ENCODE measurements at places on chromosomes 6 and 20.
A peak's percentile ranks its signal among the peaks of the same experiment; 100 is the strongest.

- DNase-seq: peak; percentile 69
Observed at GRCh38 chr6:100116411-100117194, 122.6 kb upstream of the MCHR2 start.

GRCh38 chr20:10404023-10404628, 29.9 kb downstream of the MKKS start:
- DNase-seq: no peak

DNA sequence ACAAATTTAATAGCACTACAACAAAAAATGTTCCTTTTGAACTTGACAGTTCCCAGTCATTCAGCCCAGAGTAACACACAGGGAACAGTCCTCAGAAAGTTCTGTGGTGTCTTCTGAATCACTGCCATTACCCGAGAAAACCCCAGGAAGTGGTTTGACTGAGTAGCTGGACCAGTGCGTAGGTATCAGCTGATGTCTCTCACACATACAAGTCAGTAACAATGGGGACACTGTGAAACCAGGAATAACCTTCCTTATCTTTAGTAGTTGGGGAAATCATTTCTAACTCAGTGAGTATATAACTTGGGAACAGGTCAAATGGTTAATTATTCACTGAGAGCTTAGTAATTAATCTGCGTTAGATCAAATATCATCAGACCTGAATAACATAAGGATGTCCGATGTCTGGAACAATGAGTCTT, 73.1 kb downstream of the HIVEP2 start:
- DNase-seq: no peak

DNA sequence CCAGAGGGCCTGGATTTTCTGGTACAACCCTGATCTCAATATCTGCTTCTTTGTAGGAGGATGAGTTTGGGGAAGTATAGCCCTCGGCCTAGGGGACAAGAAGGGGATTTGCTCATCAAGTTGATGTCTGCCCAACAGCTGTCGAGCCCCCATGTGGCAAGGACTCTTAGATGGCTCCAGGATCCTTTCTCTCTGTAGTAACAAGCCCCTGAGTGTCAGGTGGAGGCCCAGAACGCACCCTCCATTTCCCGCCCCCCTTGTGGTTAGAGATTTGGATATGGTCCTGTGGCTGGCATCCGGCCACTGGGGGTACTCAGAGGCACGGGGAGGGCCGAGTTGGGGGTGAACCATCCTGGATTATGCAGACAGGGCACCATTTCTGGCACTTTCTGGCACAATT, 50.1 kb downstream of the CTCFL start:
- no peak for DNase-seq

DNA sequence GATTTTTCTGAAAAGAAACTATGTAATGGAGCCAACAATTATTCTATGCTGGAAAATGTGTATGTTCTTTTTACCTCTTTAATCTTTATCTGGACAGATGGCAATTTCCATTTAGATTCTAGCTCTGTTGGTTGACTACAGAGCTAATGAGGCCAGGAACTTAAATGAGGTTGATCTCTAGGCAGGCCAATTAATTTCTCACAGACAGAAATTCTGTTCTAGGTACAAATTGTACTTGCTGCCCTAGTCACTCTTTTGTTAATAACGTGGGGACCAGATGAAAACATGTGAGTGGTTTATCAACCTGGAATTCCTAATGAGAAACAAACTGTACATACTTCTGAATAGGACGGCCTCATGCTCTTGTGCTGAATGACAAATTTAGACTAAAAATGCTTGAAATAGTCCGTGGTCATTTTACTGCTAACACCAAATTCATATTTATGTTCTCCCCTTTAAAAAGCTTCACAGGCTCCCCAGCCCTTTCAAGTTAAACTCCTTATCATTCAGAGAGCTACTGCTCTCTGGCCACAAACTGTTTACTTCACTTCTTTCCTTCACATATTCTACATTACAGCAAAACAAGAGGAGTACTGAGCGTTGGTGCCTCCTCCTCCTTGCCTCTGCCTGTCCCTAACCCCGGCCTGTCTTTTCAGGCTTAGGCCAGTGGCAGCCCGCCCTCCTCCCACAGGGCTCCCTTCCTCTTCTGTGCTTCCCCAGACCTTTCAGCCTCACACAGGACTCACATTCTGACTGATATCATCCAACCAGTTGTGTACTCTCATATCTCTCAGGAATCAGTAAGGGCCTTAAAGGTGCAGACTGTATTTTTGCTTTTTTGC, 41.4 kb downstream of the DTNBP1 start:
- DNase-seq: no peak

DNA sequence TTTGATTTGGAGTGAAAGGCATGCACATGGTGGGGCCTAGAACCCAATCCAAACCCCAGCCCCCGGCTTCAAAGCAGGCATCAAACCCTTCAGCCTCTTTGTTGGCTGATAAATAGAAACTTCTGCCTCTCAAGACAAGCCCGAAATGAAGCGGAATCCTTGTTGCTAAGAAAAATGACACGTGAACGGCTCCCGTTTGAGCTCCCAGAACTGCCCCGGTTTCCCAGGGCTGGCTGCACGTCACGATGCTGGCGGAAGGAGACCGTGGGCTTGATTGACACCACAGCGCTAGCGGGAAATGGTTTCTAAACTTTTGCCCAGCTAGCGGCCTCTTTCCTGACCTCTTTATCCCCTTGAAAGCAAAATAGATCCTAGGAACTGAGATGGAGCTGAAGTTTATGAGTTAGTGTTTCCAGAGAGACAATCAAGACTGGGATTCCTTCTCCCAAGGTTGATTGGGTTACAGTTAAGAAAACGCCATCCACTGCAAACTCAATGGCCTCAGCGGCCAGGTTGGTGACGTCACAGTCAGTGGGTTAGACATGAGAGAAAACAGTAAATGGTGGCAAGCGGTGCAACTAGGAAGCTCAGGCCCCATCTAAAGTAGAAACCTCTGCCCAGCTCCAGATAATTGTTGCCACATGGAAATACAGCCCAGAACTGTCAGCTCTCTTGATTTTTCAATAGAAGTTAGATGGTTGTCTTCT, 117.0 kb downstream of the ANKRD60 start:
- DNase-seq: no peak

DNA sequence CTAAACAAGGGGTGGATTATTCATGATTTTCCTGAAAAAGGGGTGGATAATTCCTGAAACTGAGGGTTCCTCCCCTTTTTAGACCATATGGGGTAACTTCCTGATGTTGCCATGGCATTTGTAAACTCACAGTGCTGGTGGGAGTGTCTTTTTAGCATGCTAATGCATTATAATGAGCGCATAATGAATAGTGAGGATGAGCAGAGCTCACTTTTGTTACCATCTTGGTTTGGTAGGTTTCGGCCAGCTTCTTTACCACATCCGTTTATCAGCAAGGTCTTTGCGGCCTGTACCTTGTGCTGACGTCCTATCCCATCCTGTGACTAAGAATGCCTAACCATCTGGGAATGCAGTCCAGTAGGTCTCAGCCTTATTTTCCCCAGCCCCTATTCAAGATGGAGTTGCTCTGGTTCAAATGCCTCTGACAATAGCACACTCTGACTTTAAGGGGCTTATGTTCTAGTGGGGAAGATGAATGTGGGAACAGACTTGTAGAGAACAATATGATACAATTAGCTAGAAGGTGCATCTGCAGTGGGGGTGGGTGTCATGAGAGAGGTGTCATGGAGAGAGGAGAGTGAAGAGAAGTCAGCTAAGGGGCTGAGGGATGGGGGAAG, 4.2 kb upstream of the GPR31 start:
- DNase-seq: no peak

- peak; percentile 85 for DNase-seq
Observed at GRCh38 chr6:26312501-26313397, 52.2 kb upstream of the BTN3A2 start.

DNA sequence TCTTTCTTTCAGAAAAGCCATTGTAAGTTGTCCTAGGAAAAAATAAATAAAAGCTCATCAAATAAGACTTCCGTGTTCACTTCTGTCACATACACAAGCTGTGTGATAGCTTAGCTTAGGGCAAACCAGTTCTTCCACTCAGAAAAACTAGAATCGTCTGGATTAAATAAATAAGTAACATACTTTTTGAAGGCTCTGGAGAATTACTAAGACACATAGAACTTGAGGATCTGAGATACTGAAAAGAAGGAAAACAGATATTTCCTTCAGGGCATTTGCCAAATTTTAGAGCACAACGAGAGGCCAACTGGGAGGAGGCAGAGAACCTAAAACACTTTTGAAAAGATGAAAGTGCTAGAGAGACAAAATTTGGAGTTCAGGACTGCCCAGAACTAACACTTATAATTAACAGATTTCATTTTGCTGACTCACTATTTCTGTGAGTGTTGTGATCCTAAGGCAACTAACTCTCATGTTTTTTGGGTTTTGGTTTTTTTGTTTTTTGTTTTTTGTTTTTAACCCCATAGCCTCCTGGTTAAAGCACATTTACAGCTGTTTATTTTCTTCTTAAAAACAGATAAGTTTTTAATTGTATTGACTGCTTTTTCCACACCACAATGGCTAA, 38.7 kb upstream of the THEMIS start:
- DNase-seq: no peak

DNA sequence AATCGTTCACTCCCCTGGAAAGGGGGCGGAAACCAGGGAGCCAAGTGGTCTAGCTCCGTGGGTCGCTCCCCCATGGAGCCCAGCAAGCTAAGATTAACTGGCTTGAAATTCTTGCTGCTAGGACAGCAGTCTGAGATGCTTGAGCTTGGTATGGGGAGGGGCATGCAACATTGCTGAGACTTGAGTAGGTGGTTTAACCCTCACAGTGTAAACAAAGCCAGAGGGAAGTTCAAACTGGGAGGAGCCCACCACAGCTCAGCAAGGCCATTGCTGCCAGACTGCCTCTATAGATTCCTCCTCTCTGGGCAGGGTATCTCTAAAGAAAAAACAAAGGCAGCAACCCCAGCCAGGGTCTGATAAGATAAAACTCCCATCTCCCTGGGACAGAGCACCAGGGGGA, 43.2 kb downstream of the COL21A1 start:
- no peak for DNase-seq

DNA sequence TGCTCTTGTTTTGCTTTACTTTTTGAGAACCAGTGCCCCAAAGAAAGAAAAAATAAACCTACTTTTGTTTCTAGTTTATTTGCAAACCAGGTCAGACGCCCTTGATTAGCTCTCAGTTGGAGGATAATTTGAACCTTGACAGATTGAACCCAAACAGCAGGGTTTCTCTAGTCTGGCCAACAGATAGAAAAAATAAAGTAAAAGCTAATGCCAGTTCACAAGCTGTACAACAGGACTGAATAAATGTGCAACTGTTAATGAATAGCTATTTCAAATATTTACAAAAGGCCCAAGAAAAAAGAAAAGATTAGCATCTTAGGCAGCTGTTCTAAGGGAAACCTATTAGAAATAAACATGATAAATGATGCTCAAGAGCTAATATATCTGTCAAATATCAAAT, 331.8 kb downstream of the CDKAL1 start:
- DNase-seq: no peak

GRCh38 chr6:33165581-33166258, 26.5 kb downstream of the COL11A2 start:
- no peak for DNase-seq

DNA sequence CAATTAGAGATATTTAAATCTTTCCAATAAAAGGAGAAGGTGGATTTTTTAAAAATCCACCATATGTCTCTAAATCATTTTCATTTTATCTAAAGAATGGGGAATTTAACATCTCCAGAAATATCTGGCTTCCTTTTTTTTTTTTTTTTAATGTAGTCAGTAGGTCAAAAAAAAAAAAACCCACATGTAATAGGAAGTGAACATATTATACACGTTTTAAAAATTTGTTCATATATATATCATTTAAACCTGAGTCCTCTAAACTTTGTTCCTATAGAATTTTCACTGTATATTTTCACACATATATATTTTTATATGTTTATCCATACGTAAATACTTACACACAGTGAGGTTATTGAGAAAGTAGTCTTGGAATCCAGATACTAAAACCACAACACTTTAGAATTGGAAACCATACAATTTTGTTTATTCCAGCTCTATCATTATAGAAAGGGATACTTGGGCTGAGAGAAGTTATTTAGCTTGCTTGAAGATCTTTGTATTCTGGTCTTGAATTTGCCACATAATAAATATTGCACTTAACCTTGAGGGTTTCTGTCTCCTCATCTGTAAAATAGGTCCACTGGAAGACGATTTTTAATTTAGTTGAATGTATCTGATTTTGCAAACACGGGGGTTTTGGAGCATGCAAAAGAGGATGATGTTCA, 62.1 kb upstream of the ZNF217 start:
- no peak for DNase-seq

DNA sequence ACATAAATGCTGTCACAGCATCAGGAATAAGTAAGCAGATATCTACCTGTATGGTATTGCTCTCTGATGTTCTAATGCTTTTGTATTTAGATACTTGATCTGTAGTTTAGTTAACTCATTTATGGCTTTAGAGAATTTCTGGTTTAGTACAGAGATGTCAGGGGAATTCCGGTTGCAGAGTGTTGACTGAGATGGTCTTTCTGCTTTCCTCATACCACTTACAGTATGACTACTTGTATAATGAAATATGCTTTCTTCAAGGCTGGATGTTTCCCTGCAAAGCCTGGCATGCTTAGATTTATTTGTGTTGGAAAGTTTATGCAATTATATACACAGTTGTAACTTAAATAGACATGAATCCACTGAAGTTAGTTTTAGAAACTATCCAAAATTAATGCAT, 278.4 kb downstream of the CDH26 start:
- no peak for DNase-seq

DNA sequence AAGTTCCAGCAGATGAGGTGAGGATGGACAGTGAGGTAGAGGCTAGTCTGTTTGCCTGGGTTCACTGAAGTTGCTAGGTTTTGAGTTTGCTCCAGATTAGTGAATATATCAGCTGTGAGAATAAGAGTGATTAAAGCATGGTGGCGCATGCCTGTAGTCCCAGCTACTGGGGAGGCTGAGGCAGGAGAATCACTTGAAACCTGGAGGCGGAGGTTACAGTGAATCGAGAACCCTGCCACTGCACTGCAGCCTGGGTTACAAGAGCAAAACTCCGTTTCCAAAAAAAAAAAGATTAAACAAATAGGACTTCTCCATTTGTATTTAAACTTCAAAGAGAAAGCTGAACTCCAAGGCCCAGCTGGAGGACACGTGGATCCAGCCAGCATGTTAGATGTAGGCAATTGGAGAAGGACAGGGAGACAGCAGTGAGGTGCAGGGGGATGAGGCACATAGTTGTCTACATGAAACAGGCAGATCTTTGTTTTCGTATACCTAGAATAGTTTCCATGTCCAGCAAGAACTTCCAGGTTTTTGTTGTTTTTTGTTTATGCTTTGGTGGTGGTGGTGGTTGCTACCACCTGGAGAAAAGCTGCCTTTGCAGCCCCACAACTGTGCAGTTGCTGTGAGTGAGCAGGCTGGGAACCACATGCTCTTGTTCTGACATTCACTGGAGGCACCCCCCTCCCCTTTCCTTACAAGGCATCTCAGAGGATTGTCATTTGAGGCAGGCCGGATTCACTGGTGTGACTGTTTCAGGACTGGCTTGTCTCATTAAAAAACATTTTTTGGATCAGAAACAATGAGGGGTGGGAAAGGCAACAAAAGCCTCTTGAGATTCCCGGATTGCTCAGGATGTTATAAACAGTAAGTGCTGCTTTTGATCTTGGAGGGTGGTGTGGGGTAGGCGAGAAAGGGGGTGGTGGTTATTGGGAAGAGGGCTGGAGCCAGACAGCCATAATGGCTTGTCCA, 72.3 kb downstream of the JARID2 start:
- DNase-seq: no peak
